ENCODE measurements at places on chromosomes 2 and 18.

- no peak for DNase-seq
Observed at GRCh38 chr2:33038230-33038629, 91.5 kb downstream of the LTBP1 start.

- no peak for DNase-seq
Observed at GRCh38 chr18:60684843-60685513, 312.4 kb upstream of the MC4R start.

GRCh38 chr2:211477537-211478275, 921.3 kb downstream of the CPS1 start:
- no peak for DNase-seq

DNA sequence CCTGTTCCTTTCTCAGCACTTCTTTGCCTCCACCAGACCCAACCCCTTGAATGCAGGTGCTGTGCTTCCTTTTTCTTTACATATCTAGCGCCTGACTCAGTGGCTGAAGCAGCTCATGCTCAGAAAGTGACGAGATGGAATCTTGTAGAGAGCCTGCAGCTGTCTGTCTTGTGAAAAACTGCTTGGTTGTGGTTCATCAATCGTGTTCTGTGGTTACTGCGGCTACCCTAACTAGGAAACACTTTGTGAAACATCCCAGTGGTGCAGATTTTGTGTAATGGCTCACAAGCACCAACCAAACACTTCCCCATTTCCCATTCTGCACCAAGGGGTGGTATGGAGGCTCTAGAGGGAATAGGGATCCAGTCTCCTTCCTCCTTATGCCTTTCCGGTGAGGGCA, 307.2 kb upstream of the MMADHC start:
- no peak for DNase-seq

DNA sequence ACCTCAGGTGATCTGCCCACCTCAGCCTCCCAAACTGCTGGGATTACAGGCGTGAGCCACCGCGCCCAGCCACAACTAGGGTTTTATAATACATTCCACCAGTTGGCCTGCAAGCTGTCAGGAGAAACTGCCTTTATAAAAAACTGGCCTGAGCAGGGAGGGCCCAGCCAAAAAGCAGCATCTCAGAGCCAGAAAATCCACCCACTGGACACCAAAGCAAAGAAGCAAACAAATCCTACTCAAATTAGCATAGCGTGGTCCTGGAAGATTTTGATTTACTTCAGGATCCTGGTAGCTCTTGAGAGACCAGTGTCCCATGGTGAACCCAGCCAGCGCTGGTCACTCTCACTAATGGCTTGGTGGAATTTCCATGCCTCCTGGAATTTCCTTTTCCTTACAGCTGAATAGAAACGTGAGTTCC, 60.0 kb upstream of the PXDN start:
- no peak for DNase-seq

- DNase-seq: no peak
Observed at GRCh38 chr2:31967790-31968189, 43.0 kb downstream of the MEMO1 start.

- DNase-seq: no peak
Observed at GRCh38 chr2:12672711-12673315, 43.9 kb upstream of the TRIB2 start.

DNA sequence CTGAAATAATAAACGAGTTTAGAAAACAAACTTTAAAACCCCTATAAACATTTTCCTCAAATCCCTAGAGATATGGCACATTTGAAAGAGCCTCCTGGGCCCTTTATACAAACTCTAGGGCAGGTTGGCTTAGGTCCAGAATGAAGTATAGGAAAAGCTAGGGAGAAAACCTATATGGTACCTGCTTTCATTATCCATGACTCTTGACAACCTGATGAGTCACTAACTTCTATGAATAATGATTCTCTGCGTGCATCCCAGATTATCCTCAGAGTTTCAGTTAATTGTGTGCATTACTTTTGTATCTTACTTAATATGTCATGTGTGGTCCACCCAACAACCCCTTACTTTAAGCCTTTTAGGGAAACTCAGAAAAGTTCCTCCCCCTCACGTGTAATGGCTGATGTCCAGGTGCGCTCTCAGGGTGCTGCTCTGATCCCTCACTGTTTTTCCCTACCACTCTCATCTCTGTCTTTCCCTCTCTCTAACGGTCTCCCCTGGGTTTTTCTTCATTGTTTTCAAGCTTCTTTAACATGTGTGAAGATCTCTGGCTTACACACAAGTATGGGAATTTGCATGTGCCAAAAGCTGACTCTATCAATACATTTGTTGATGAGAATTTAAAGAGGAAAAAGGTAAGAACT, 78.5 kb downstream of the LRP1B start:
- no peak for DNase-seq

DNA sequence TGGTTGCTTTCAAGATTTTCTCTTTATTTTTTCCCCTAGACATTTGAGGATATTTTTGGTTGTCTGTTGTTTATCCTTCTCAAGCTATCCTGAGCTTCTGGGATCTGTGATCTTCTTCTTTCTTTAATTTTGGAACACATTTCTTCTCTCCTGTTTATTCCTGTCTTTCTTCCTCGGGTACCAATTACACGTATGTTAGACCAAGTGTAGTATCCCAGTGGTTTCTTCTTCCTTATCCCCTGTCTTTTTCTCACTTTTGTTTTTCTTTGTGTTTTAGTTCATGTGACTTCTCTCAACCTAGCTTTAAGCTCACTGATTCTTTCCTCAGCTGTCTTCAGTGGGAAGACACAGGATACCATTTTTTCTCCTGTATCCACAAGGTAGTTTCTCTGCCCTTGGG, 120.0 kb downstream of the GALR1 start:
- DNase-seq: no peak

GRCh38 chr2:202152104-202152715, 79.2 kb downstream of the KIAA2012 start:
- DNase-seq: no peak

GRCh38 chr2:201980389-201980821, 53.2 kb upstream of the FZD7 start:
- DNase-seq: no peak

DNA sequence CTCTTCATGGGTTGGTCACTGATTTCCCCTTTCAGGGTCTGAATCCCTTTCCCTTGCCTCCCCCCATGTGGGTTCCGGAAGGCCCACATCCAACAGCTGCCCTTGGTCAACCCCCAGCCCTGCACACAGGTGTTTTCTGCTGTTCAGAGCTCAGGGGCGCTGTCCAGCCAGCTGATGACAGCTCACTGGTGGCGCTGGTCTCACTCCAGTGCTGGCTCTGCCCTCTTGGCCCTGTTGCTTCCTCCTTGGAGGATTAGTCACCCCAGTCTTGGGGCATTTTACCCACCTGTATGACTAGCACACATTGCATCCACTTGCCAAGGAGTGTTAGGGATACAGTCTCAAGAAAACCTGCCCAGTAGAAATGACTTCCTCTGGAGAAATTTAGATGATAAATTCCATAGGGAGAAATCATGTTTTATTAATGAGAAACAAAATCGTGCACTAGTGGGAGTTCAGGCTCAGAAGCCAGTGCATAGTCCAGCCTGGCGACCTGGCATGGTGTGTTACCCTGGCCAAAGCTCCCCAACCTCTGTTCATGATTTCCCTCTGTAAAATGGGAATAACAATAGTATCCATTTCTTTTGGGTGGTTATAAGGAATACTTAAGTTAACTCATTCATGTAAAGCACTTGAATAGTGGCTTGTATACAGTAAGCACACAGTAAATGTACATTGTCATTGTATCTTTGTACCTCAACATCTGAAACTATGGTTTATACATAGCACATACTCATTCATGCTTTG, 21.6 kb downstream of the CRIM1 start:
- DNase-seq: no peak

DNA sequence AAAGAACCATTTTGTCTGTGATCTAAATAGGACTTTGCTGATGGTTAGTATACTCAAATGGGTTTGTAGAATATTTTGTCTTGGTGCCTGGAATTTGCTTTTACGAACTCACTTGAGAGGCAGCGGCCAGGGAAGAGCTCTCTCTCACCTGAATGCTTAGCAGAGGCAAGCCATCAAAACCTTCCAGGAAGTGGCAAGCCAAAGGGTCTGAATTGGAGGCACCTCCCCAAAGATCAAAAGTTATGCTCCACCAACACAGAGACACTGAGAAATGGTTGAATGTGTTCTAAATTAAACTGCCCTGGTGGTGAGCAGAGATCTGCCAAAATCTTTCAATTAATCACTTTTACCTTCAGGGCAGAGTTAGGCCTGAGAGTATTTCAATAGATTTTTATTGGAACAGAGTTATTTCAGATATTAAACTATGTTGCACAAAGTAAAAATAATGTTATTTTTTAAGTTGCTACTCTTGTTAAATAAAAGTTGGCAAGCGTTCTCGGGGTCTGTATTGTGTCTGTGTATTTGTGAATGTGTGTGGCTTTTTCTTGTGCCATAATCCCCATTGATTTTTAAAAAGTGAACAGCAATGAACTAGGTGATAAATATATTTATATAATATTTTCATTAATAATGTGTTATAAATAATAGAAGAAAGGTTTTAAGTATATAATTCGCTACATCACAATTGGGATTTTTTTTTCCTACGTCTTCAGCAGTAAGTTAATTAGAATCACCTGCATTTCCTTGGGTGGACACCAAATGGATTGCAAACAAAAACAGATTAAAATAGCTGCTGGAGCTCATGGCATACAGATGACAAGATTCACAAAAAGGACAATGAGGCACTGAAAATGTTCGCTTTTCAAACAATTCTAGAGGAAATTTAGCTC, 416.1 kb downstream of the ARHGAP15 start:
- no peak for DNase-seq

GRCh38 chr2:39013871-39014270, 107.0 kb downstream of the SOS1 start:
- no peak for DNase-seq

GRCh38 chr2:234125451-234126145, 75.1 kb downstream of the SPP2 start:
- no peak for DNase-seq

- DNase-seq: no peak
Observed at GRCh38 chr2:24972315-24972961, 683 bp upstream of the DNAJC27 start.

GRCh38 chr2:127586746-127587295, 51.3 kb downstream of the MYO7B start:
- DNase-seq: no peak

DNA sequence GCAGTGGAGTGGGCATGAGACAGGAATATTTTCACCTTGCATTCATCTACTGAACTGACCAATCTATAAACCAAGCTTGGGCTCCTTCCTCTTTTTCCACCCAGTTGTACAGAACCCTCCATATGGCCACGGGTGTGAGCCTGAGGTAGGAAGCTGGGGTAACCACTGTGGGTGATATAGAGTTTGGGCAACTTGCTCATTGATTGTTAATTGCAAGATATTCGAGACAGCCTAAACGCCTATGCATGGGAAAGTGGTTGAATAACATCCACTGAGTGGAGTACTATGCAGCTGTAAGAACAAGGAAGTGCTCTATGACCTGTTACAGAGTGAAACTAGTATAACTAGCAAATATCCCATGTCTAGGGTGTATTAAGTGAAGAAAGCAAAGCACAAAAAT, 7.3 kb upstream of the VAPA start:
- DNase-seq: no peak

- no peak for DNase-seq
Observed at GRCh38 chr2:126634273-126634861, 21.6 kb upstream of the GYPC start.

DNA sequence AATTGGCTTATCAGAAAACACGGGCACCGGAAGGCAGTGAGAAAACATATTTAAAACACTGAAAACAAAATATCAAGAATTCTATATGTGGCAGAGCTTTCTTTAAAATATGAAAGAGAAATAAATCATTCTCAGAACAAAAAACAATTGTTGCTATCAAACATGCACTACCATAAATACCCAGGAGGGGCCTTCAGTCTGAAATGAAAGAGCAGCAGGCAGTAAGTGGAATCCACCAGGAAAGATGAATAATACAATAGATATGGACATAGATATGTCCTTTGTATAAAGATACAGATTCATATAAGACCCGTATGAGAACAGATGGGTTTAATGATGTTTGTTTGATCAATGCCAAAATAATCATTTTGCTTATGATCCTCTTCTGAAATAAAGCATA, 142.0 kb downstream of the TMEM18 start:
- DNase-seq: no peak

- no peak for DNase-seq
Observed at GRCh38 chr2:121860033-121860757, 104.7 kb downstream of the TSN start.

DNA sequence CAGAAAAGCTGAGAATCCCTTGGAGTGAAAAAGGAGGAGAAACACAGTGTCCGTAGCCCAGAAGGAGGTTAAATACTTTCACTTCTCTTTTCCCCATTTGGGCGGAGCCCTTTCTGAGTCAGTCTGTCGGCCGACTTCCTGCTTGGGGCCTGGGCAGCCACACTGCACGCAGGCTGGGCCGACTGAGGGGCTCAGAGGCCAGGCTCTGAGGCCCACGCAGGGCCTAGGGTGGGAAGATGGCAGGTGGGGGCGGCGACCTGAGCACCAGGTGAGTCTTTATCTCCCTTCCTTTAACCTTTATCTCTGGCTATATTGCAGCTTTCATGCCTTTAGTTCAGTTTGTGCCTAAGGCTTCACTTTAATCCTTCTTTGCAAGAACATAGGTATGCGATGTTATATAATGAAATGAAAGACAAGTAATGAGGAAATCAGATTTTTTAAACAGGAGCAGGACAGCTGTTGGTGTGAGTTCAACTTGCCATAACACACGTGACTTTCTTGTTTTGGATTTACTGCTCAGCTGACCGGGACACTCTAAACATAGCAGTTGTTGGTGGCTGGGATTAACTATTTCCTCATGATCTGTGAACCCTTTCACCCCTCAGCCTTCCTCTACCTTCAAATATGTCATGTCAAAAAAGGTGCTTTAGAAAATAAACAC, at the start of gene SP100:
Gene SP100, plus strand, starts transcription at position 141 of the 661 bp plus-strand sequence. Its CDS starts 96 bp downstream, at position 237.
- DNase-seq: peak; percentile 69

DNA sequence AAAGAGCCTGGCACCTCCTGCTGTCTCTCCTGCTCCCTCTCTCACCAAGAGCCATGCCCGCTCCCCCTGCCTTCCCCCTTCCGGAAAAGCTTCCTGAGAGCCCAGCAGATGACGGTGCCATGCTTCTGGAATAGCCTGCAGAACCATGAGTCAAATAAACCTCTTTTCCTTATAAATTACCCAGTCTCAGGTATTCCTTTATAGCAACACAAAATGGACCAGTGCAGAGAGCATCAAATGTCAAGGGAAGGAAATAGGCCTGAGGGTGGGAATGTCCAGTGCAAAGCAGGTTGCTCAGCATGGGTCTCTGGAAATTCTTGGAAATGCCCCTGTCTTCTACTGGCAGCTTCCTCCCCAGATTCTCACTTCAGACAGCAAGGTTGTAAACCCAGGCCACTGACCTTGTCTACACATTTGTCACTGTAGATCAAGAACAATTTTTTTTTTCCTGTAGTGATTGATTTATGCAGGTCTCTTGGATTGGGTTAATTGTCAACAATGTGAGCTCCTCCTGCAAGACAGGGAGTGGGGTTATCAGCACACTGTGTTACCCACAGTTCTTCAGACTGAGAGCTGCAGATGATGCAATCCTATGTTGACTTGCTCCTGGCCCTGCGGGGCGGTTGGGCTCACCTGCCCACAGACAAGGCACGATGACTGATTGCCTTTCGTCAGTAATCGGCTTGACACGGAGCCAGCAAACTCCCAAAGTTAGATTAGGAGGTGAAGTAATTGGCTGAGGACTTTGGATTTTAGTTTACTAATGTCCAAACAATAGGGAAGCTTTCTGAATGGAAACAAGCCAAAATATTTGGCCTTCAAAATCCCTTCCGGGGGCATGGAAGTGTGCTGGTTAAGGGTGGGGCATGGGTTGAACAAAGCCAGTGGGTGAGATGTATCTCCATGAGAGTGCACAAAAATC, 5.4 kb upstream of the BOD1L2 start:
- no peak for DNase-seq

- DNase-seq: no peak
Observed at GRCh38 chr2:164661349-164661748, 40.1 kb upstream of the GRB14 start.

Data from activated CD4-positive, CD25-positive, alpha-beta regulatory T cell (primary cell).